ENCODE measurements at places on chromosomes 2 and 18.

DNA sequence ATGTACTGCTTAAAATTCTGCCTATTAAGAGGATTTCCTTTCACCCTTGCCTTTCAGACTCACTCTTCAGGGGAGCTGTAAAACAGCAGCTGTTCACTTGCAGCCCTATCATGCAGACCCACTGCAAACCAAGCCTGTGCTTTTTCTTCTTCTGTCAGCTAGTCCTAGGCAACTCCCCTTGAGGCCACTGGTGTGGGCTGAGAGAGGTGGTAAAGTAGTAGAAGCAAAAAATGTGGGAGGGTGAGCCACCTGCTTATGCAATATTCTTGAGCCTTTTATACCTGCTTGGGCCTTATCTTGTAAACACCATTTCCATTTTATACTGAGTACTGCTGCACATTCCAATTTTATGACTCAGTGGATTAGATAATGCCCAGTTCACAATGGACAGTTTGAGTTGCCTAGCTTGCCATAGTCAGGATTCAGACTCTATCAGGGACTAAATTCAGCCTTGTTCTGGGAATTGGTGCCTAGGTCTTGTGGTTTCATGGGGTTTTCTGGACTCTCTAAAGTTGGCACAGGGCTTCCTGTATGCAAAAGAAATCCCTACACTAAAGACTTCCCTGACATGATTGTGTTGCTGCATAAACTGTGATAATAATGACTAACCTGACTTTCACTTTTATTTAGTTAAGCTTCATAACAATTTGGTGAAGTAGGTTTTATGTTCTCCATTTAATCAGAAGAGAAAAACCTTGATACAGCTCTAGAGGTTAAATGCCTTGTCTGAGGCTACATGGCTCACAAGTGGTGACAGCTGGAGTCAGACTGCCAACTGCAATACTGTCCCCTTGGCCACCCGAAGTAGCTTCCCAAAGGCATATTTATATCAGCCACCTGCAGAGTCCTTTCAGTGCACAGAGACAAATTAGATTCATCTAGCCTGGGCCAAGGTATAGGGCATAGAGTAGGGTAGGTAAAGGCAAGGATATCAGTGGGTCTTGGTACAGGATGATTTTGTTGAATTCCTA, 47.4 kb upstream of the KDM3A start:
- no peak for DNase-seq

GRCh38 chr2:50385349-50385748, 646.6 kb downstream of the NRXN1 start:
- no peak for DNase-seq

GRCh38 chr2:109435901-109436598, 177.7 kb downstream of the SEPTIN10 start:
- DNase-seq, result no peak

- peak; percentile 62 for DNase-seq
Measured at GRCh38 chr2:221112744-221113143, 459.4 kb downstream of the EPHA4 start.

- DNase-seq, result no peak
Measured at GRCh38 chr2:137367361-137367760, 596.9 kb upstream of the HNMT start.

GRCh38 chr2:145156199-145156598, 636.3 kb upstream of the ZEB2 start:
- DNase-seq, result no peak

DNA sequence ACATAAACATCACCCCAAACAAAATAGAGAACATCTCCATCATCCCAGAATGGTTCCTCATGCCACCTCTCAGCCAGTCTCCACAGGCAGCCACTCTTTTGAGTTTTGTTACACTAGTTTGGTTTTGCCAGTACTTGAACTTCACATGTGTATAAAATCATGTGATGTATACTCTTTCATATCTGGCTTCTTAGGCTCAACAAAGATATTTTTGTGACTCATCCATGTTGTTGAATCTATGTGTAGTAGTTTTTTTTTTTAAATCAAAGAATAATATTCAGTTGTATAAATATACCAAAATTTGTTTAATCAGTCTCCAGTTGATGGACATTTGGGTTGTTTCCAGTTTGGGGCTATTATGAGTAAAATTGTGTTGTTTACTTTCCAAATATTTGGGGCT, 75.9 kb downstream of the PMS1 start:
- DNase-seq, result no peak

DNA sequence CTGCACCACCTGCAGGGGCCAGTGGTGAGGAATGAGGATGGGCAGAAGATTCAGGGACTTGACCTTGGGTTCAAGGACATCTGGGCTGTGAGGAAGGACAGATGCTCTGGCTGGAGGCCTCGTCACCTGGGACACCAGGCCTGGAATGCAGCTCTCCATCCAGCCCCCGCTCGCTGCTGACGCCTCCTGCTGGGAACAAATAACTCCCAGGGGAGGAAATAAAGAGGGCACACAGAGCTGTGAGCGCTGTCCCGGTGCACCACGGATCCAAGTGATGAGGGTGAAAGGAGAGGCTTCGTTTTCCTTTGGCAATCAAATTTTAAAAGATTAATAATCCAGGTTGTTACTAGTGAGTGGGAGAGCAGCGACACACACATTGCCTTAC, 368.0 kb upstream of the MYT1L start:
- no peak for DNase-seq
